ENCODE measurements at places on chromosomes 2 and 18.

- no peak for DNase-seq
Observed at GRCh38 chr2:72993147-72993932, 76.0 kb downstream of the EMX1 start.

GRCh38 chr2:187358531-187358930 lies 89.5 kb downstream of the CALCRL start:
- DNase-seq, result no peak

DNA sequence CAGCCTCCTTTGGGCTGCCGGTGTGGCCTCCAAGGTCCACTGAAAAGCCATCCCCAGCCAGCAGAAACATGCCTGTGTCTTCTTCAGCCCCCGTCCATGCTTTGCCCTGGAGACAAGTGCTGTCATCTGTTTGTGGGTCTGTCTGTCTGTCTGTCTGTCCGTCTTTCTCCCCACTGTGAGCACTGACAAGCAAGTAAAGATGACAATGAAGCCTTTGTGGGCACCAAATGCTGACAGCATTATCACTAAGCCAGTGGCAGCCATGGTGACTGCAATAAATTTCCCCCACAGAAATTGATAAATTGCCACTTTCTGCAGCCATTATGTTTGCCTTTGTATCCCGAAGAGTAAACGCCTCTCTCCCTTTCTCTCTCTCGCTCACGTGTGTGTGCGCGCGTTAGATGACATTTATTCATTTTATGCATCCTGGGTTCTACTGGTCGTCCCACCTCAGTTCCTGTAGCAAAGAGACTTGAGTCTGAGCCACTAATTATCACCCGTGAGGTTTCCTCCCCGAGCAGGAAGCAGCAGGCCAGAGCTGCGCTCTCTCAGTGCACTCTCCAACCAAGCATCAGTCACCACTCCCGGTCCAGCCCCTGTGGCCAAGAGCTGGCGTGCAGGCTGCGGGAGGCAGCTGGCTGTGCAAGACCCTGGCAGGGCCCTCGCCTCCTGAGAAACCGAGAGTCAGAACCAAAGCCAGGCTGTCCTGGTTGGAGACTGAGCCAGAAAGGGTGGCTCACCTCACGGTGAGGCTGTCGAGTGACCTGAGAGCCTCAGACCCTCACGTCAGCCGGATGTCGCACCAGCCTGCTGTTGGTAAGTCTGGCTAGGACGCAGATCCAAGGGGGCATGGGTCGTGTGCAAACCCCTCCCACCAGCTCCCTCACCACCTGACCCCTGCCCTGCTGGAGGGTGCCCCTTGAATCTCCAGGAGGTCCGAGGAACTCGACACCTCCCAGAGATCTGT lies 6.9 kb downstream of the STEAP3 start:
- DNase-seq, result no peak

DNA sequence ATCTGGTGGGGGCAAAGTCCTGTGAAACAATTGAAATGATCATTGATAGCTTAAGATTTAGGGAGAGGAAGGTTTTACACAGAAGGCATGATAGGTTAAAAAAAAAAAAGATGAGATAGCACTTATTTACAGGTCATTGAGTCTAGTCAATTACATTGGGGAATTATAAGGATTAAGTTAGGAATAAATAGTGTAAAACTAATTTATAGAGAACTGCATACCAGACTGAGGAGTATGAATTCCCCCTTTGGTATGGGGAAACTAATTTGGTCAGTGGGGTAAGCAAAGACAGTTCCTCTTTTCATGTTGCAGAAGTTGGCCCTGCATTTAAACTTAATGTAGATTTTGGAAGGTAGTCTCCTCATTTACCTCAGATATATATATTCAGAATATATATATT lies 10.8 kb downstream of the GLS start:
- no peak for DNase-seq

GRCh38 chr2:227453810-227454209 lies 18.1 kb upstream of the AGFG1 start:
- no peak for DNase-seq

DNA sequence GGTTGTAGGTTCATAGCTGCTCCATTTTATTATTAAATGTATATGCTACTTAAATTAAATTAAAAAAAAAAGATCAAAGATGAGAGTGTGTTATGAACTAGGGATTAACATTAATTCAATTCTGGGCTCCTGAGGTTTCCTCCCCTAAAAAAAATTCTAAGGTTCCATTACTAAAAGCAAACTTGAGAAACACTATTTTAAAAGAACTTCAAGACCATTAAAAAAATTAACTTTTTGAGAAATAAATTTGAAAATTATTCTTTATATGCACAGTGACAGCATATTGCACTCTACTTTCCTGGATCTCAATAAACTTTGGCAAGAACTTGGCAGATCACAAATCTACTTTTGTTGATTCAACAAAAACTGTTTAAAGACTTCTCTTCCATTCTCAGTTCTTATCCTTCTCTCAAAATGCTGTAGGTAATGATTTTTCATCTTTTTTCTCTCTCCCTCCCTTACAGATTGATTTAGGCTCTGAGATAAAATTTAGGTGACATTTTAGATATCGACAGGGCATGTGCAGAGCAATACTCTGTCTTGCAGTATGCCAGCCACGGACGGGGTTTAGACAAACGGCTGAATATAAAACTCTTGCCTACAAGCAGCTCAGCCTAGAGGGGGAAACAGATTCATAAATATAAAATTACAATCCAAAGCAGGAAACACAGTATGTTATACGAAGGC lies 592 bp upstream of the MARS2 start:
- no peak for DNase-seq

DNA sequence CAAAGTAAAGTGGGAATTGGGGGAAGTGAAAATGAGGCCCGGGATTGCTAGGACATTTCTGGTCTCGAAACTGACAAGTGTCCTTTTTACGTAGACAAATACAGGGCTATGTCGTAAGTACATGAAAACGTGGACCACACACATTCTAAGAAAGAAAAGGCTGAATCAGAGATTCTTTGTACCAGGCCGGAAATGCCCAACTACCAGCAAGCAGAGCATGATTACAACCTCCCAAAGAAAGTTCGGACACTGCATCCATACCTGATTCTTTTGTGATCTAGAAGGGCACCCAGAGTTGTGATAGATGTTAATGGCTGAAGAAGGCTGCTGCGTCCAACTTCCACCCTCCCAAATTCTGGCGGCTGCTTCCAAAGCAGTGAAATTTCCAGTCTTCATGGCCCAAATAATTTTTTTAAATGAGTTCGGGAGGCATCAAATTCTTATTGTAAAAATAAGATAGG lies 1.7 kb downstream of the RBMS1 start:
- DNase-seq, result no peak

- no peak for DNase-seq
Observed at GRCh38 chr18:26765498-26765897, 100.0 kb downstream of the AQP4 start.

DNA sequence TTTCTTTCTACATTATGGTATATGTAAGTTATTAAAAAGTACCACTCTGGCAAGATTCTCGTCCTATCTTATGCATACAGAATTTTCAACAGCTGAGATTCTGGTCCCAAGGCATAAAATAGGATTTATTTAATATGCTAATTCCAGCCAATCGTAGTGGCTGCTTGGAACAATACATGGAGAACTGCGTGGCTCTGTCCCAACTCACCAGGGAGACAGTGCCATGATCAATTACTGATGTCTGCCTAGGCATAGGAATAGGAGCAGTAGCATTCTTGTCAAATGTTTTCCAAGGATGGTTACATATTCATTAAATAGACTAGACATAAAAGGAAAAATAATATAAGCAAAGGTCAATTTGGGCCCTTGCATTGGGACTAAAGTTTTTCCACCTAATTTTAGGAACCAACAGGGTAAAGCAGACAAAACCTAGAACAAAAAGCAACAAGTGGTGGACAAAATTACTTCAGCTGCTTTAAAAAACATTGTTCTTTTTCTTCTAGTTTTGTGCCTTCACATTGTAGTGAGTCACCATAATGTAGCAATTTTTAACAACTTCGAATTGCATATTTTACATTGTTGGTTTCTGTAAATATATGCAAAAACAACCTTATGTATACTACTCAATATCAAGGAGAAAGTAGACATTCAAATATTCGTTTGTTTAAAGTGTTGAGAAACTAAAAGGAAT lies 232.8 kb upstream of the ATP5MC3 start:
- DNase-seq, result no peak
